ENCODE measurements at places on chromosomes 16 and 17.

- DNase-seq = no peak
These were observed 228.2 kb downstream of the GRIN2A start for GRCh38 chr16:9953908-9954570.

DNA sequence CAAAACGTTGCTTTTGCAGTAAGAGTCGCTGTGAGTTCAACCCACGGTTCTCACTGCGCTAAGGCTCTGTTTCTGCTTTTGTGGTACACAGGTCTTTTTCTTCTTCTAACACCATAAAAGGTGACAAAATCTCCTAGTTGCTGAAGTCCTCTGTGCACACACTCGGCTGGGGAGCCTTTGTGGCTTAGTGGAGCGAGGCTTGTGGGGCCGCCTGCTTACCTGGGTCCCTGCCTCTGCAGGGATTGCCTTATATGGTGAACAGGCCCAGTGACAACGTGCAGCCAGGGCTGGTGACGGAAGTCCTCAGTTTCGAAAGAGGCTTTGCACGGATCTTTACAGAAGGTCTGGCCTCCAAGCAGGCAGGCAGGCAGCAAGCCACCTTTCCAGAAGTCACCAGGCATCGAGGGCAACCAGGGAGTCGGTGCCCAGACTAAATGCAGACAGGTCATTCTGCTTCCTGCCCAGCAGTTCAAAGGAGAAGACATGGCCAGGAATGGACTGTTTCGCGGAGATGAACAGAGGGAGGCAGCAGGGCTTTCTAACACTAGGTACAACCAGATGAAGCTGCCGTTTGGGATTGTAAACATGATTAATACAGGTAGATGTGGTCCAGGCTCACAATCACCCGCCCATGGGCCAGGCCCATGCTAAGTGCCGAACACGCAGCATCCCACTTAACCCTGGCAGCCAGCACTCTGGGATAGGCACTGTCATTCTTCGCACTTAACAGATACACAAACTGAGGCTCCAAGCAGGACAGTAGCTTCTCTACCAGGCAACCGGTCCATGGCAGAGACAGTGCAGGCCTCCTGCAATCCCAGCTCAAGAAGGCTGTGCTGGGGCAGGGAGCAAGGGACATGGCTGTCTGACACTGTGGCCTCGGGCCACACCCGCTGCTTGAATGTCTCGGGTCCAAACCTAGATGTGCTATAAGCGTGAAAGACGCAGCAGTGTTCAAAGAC lies 10.7 kb upstream of the MEAK7 start:
- peak; percentile 51 for DNase-seq

DNA sequence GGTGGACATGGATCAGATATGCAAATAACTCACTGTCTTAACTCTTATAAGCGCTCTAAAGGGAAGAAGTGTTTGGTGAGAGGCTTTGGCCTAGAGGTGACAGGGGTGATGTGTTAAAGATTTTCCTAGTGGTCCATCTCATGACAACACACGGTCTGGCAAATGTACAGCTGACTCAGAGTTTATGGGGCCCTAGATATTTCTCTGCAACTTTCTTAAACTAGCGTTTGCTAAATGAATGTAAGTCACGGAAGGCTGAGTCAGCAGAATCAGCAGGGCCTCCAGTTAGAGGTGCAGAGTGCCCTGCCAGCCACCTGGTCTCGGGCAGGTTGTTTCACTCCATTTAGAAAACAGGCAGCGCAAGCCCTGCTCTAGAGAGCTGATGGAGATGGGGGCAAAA lies 40.1 kb downstream of the CLEC16A start:
- DNase-seq = no peak

DNA sequence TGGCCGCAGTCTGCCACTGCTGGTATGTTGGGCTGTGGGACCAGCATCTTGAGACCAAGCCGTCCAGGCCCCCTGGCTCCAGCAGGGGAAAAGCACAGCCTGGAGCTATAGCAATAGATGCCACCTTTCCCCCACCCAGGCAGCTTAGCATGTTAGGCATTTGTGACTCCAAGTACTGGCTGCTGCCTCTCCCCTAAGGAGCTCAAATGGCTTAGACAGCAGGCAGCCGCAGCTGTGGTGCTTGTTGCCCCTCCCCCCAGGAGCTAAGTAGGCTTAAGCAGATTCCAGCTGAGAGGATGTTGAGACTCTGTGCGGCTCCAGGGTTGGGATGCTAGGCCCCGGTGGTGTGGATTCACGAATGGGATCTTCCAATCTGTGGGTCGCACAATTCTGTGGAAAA lies 88.8 kb upstream of the ANKFN1 start:
- DNase-seq = no peak

GRCh38 chr17:21278450-21279197 lies 5.9 kb upstream of the MAP2K3 start:
- no peak for DNase-seq

GRCh38 chr17:12830777-12831247 lies 41.5 kb downstream of the ARHGAP44 start:
- DNase-seq = no peak

GRCh38 chr17:72702998-72703397 lies 389.5 kb downstream of the SLC39A11 start:
- no peak for DNase-seq

- DNase-seq = no peak
These were observed 167.0 kb downstream of the UTP18 start for GRCh38 chr17:51427323-51427811.

GRCh38 chr17:6787081-6787693 lies 11.2 kb downstream of the FBXO39 start:
- DNase-seq = no peak

- no peak for DNase-seq
These were observed 191.4 kb upstream of the TNRC6C start for GRCh38 chr17:77767148-77767547.

- DNase-seq = no peak
These were observed 9.7 kb downstream of the INPP5K start for GRCh38 chr17:1506649-1507267.

DNA sequence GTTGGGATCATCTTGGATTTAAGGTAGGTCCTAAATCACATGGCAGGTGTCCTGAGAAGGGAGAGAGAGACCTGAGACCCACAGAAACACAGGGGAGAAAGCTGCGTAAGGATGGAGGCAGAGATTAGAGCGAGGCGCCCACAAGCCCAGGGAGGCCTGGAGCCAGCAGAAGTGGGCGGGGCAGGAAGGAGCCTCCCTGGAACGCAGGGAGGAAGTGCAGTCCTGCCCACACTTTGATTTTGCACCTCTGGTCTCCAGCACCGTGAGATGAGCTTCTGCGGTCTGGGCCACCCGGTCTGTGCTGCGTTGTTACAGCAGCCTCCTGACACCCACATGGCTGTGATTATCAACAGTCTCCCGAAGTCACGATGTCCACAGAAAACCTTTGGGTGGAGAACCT lies 6.4 kb downstream of the DNASE1L2 start:
- DNase-seq = no peak

DNA sequence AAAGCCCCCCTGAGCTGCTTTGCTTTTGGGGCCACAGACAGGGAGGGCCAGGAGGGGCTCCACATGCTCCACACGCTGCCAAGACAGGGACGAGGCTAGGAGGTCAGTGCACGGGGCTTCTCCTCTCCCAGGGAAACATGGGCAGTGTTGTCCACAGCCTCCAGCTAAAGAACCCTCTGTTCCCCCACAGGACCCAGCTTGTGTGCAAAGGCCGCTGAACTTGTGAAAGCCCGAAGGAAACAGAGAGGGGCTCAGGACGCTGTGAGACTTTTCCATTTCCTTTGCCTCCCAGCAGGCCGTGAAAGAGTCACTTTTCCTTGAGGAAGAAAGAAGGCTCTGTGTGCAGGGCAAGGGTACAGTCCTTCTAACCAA lies 9.7 kb downstream of the CDRT4 start:
- DNase-seq = no peak

- DNase-seq = no peak
These were observed 91.4 kb upstream of the TBX2 start for GRCh38 chr17:61307905-61308886.

DNA sequence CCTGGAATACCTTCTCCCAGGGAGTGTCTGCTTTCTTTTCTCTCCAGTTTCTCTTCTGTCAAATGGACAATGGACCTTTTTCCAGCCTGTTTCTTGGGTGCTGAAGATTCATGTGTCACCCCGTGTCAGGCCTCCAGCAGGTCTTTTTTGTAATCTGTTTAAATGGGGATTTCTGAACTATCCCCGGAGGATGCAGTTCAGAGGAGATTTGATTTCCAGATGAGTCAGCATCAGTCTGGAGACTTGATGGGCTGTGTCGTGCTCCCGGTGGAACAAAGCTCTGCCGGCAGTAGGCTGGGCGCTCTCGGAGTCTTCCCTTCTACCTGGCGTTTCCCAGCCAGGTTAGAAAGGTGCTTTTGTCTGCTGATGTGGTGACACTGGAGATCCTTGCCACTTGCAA lies 440.6 kb downstream of the HS3ST3B1 start:
- no peak for DNase-seq

DNA sequence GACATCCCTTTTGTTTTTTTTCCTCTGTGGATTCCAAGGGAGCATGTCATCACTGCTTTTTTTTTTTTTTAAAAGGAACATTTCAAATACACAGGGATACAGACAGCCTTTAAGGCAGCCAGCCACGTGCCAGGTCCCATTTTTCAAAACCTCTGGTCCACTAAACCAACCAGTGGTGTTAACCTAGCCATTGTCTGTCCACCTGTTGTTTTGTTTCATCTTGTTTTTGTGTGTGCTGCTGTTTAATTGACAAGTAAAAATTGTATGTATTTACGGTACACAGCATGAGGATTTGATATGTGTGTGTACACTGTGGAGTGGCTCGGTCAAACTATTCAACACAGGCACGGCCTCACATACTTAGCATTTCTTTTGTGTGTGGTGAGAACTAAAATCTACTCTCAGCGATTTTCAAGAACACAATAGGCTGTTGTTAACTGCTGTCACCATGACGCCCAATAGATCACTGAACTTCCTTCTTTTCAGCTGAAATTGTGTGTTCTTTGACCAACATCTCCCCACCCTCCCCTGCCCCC lies 19.2 kb downstream of the TMEM114 start:
- DNase-seq = no peak

GRCh38 chr16:49856672-49857330 lies 889 bp upstream of the ZNF423 start:
- no peak for DNase-seq

DNA sequence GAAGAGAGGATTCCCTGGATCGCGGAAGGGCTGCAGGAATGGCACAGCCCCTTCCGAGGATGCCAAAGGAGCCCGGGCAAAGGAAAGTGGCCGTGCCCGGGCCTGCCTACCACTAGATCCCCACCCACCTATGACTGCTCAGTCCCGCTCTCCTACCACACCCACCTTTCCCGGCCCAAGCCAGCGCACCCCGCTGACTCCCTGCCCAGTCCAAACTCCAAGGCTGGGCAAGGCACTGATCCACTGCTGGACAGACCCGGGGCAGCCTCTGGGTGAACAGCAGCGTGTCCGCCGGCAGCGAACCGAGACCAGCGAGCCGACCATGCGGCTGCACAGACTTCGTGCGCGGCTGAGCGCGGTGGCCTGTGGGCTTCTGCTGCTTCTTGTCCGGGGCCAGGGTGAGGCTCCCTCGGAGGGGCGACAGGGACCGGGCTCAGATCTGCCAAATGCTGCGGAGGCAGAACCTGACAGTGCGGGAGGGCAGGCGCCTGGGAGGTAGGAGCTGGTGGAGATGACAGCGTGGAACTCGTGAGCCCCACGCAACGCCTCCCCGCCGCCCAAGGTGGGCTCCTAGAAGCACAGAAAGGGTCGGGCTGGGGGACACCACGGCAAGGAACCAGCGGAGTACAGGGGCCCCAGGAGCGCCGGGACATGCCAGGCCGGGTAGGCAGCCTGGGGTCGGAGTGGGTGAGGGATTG lies at the start of gene CES2:
TSS of gene CES2 (plus strand) at position 203 of the 698 bp plus-strand sequence. CDS start at position 323, 120 bp downstream.
- DNase-seq = no peak

DNA sequence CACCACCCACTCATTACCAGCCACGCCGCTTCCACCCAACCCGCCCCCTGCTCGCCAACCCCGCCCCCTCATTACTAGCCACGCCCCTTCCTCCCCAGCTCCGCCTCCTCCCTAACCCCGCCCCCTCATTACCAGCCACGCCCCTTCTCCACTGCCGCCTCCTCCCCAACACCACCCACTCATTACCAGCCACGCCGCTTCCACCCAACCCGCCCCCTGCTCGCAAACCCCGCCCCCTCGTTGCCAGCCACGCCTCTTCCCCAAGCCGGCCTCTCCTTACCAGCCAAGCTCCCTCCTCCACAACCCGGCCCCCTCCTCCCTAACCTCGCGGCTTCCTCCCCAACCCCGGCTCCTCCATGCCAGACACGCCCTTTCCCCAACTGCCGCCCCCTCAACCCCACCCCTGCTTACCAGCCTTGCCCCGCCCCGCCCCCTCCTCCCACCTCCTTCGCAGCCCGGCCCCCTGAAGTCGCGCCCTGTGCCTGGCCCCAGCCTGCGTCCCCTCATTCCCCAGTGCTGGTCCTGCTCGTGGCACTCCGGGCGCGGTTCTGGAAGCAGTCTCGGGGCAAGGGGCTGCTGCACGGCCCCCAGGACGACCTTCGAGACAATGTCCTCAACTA lies 7.3 kb downstream of the SLC22A31 start:
- no peak for DNase-seq

DNA sequence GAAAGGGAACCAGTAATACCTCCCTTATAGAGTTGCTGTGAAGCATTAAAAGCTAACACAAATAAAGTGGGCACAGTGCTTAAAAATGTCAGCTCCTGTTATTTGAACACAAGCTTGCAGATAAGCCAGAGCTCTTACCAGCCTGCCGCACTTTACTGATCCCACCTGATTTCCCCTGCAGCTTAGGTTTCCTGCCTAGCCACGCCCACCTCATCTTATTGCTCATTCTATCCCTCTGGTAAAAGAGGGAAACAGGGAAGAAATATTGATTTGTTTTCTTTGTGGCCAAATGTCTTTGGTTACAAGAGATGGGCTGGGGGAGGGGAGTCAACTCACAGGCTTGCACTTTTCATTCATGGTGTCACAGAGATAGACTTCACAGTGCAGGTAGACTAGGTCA lies 9.6 kb upstream of the GP2 start:
- DNase-seq = no peak

DNA sequence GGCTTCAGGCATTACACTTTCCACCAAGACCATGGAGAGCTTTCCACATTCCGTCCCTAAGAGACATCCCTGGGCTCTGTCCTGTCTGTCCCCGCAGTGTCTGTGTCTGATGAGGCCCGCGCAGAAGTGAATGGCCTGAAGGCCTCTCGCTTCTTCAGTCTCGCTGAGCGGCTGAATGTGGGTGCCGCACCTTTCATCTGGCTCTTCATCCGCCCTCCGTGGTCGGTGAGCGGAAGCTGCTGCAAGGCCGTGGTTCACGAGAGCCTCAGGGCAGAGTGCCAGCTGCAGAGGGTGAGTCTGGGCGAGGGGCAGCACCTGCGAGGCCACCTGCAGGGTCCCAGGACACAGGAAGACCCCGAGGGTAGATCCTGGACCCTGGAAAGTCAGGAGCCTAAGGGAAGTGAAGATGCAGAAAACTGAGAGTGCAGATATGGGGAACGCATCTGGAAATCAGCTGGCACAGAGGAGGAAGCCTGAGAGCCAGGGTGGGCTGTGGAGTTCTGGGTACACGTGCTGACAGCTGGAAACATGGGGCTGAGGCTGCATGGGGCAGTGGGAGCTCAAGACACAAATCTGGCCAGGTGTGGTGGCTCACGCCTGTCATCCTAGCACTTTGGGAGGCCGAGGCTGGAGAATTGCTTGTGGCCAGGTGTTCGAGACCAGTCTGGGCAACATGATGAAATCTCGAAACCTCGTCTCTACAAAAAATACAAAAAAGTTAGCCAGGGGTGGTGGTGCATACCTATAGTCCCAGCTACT lies 8.0 kb downstream of the CCNF start:
- DNase-seq = no peak

Data from activated gamma-delta T cell (primary cell).